ENCODE measurements at places on chromosomes 1 and 21.

GRCh38 chr1:116762781-116763115 lies 8.5 kb downstream of the CD2 start:
- DNase-seq: no peak

DNA sequence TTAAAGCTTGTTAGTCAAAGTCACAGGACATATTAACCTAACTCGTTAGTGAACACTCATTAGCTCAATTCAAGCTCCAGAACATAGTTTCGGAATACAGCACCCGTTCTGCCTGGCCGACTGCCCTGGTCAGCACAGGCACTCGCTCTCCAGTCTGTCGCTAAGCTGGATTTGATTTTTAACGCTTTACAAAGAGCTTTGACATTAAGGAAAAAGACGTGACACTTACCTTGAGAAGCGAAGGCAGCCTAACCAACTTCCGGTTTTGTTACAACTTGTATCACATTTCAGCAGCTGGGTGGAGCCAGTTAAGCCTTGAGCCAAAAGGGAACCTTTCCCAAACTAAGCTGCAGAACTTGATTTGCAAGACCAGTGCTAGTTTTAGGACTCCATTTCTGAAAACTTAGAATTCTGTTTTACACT lies at the start of gene FRRS1:
Gene FRRS1, minus strand, starts transcription at position 258 of the 423 bp plus-strand sequence. CDS start 17,867 bp downstream, outside the sequence.
- DNase-seq: no peak

DNA sequence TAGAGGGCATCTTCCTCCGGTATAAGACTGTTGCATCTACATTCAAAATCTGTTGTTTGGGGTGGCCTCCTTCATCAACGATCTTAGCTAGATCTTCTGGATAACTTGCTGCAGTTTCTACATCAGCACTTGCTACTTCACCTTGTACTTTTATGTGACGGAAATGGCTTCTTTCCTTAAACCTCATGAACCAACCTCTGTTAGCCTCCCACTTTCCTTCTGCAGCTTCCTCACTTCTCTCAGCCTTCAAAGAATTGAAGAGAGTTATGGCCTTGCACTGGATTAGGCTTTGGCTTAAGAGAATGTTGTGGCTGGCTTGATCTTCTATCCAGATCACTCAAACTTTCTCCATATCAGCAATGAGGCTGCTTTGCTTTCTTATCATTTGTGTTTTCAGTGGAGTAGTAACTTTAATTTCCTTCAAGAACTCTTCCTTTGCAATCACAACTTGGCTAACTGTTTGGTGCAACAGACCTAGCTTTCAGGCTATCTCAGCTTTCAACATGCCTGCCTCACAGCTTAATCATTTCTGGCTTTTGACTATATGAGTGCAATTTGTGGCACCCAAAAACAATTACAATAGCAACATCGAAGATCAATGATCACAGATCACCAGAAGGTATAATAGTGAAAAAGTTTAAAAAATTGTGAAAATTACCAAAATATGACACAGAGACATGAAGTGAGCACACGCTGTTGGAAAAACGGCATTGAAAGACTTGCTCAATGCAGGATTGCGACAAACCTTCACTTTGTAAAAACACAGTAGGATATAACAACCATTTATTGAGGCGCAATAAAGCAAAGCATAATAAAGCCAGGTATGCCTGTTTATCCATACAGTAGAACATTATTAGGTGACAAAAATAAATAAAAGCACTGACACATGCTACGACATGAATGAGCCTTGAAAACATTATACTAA lies 56.7 kb upstream of the GFI1 start:
- DNase-seq: no peak

DNA sequence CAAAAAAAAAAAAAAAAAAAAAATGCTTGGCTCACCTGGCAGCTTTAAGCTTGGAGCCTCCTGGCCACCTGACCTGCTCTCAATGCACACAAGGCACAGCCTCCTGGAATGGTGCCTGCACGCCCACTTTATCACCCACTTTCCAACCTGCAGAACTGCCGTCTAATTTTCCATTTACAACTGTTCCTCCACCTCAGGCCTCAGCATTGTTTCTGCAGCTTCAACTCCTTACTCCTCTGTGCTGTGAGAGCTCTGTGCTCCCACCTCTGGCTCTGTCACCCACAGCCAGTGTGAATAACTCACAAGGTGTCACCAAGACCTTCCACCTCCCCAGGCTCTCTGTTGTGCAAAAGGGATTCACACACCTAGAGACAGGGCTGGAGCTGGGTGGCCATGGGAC lies 38.7 kb upstream of the GPR157 start:
- no peak for DNase-seq

DNA sequence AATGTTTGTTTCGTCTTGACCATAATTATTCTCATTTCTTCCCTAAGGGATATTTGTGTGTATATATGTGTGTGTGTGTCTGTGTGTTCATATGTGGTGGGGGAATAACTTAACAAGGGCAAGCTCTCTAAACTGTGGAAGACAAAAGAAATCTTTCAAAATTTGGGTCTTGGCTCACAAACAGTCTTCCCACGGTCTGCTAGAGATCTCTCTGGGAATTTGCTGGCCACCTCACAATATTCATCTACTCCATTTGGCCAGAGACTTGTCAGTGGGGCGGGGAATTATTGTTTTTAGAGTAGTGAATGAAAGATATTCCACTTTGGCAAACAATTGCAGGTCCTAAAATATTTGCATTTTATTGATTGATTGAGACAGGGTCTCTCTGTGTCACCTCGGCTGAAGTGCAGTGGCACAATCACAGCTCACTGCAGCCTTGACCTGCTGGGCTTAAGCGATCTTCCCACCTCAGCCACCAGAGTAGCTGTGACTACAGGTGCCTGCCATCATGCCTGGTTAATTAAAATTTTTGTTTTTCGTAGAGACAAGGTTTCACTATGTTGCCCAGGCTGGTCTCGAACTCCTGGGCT lies 8.0 kb upstream of the EIF2B3 start:
- DNase-seq: no peak

DNA sequence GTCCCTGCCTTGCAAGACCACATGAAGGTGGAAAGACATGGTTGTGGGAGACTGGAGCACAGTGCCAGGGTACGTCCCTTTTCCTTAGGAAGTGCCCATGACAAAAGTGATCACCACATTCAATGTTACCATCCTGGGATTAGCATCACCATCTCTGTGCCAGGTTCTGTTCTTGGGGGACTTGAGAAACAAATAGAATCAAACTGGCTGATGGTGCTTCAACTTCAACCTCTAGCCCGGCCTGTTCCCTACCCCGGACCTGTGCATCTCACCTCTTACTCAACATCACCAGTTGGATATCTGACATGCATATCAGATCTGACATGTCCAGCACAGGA lies 153.3 kb downstream of the GRIK3 start:
- no peak for DNase-seq

DNA sequence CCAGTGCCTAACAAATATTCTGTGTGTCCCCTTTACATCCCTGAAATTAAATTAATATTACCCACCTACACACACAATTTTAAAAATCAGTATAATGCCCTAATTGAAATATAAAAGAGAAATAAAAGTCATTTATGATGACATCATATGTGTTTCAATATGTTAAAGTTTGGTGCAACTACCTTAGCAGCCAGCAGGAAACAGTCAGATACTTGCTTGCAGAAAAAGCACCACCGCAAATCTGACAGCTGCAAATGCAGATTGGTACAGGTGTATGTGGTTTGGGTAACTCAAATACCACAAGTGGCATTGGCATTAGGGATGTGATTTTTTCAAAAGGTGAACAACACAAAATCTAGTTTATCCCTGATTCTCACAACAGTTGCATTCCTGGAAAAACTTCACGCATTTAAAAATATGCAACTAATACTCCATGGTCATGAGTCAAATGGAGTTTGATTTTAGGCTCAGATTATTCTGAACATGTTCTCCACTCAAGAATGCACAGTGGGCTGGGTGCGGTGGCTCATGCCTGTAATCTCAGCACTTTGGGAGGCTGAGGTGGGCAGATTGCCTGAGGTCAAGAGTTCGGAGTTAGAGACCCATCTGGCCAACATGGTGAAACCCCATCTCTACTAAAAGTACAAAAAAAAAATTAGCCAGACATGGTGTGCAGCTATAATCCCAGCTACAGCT lies 106.3 kb downstream of the EDEM3 start:
- DNase-seq: no peak

DNA sequence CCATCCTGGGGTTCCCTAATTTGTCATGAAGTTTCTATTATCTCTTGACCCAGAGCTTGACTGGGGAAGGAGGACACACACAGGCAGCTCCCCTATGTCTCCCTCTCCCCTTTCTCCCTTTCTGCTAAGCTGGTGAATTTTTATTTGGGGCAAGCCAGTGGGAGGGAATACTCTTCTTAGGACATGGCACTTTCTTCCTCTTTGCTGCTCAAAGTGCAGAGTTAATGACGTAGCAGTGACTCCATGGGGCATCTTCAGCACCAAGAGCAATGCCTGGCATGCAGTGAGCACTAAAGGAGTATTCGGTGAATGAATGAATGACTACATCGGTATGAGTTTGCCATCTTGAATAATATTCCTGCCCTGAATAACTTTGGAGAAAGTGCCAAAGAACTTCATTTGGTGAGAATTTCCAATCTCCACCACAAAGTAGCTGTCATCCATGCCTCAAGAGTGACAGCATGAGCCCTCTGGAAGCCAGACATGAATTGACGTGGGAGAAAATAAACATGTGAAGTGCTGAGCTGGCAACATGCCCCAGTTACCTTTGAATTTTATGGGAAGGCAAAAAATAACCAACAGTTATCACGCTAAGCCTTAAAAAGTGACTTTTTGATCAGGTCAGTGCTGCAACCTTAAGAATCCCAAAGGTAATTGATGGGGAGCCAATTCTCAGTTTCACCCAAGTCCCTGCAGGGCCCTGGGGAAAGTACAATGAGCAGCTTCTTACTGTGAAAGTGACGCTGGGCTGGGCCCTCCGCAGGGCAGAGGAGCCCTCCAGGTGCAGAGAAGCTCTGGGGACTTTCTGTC lies 22.1 kb upstream of the ATF3 start:
- no peak for DNase-seq

GRCh38 chr21:44495611-44496563 lies 40.6 kb downstream of the LRRC3 start:
- DNase-seq: no peak

DNA sequence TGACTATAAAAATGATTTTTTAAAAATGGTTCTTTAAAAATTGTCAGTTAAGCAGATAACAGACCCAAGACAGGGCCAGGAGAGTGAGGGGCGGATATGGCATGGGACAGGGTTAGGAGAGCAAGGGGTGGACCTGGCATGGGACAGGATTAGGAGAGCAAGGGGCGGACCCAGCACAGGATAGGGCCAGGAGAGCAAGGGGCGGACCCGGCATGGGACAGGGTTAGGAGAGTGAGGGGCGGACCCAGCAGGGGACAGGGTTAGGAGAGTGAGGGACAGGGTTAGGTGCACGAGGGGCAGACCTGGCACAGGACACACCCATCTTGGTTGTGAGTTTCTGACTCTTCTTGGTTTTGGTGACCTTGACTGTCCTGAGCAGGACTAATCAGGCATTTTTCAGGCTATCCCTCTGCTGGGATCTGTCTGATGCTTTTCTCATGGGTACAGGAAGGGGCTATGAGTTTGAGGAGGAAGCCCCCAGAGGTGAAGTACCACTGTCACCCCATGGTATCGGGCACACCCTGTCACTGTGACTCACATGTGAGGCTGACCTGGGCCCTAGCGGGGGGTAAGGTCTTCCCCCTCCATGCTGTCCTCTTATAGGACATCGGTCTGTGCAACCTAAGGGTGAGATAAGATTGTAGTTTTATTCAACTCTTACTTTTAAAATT lies 159.0 kb upstream of the COL6A1 start:
- no peak for DNase-seq

DNA sequence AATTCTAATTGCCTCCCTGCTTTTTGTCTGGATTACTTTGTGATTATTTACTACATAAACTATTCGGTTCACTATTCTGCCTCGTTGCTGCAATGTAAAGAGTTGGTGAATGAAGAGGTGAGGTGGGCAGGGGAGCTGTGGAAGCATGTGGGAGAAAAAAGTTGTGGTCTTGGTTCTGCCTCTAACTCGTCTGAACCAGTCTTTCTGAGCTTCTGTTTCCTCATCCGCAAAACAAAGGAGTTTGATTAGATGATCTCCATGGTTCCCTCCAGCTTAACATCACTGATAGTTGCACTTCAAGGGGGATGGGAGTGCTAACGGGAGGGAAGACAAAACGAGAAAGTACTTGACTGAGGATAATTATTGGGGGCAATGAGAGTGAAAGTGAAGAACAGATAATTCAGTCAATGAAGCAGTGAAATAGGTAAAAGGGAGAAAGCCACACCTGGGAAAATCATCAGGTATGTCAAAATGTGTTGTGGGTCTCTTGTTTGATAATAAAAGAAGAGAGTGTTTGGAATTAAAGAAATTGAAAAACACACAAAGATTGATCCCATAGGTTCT lies 26.2 kb upstream of the UHMK1 start:
- DNase-seq: no peak

DNA sequence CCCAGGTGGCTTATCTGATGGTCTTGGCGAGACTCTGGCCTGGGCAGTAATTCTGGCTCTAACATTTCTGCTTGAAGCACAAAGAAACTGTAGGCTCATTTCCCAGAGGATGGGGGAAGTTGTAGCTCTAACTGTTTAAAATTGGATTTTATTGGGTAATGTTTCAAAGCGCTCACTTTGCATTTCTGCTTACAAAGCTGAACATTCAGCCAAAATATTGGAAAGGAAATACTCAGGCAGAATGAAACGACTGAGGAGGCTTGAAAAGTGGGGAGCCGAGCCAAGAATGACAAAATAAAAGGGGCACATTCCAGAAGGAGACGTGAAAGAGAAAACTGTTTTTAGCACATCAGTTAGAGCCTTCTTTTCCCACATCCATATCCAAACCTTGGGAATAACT lies 202.6 kb downstream of the GRIK1 start:
- DNase-seq: no peak
